Stimulated activated CD4-positive, alpha-beta T cell treated with anti-CD3 and anti-CD28 coated beads, TNF-alpha, amount 100 ng/mL, for 1 hour (primary cell): ENCODE measurements at places on chromosomes 12 and 14.

DNA sequence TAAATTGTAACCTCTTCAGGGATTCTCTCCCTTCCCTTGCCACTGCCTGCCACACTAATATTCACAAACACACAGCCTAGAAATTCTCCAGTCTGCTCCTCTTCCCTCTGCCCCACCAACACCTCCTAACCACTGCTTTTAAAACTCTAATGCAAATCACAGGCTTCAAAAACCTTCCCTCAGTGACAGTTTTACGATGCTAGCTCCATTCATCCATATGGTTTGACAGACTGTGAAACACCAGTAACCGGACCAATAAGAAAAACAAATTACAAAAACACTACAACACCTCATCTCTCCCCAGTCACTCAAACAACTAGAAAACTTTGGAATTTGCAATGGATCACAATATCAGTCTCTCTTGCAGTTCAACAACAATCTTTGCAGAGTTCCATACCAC, 5.7 kb downstream of the DPF3 start:
- no peak for DNase-seq

GRCh38 chr14:47917344-47917954, 242.0 kb upstream of the MDGA2 start:
- DNase-seq = no peak

GRCh38 chr12:105596731-105597130, 266.2 kb downstream of the C12orf75 start:
- DNase-seq = no peak

- DNase-seq = no peak
Measured at GRCh38 chr12:80190001-80190400, 90.7 kb downstream of the OTOGL start.

- no peak for DNase-seq
Measured at GRCh38 chr14:65966188-65966587, 520.0 kb upstream of the CCDC196 start.
